ENCODE measurements at places on chromosomes 16 and 17. TPM values are rescaled to one million over a fixed set of nuclear protein-coding genes. Genes with fewer than 3 reads are reported as not detected.
A peak's percentile ranks its signal among the peaks of the same experiment; 100 is the strongest.

DNA sequence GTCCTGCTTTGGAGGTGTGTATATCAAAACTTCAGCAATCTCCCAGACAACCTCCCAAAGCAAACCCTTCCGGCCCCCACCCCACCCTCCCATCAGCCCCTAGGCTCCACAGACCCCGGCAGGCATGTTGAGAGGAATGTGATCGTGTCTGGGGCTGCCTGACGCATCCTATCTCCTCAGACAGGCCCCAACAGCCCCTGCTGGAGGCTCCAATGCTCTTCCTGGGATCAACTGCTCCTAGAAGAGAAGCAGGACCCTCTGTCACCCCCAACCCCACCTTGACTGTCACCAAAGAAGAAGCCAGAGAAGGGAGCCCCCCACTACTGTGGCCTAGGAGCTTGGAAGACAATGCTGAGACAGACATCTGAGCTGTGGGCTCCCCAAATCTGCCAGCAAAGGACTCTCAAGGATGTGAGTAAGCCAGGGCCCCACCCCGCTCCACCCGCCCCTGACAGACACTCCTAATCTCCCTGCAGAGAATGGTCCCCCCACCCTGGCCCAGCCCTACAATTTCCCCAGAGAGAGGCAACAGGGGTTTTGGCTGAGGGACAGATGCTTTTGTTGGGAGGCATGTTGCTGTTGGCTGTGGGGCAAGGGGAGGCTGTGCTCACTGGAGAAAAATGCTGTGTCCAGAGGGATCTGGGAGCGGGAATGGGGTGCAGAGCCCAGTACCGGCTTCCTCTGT, 1.6 kb upstream of the KRT14 start:
- no peaks in the 10 kb centered on the region for H3K27me3 ChIP-seq
- H3K4me1 ChIP-seq = no peaks in the 10 kb centered on the region
- no peak overlapping the region for H3K4me3 ChIP-seq
- no peaks in the 10 kb centered on the region for H3K36me3 ChIP-seq

GRCh38 chr17:81416612-81417011, 21.4 kb downstream of the BAHCC1 start:
- H3K4me3 ChIP-seq = no peak overlapping the region
- peak; percentile 48 for DNase-seq
- H3K27ac ChIP-seq = no peak overlapping the region
- no peaks in the 10 kb centered on the region for H3K36me3 ChIP-seq

The KCNAB3 gene
- 1.3 TPM for total RNA-seq

The ARL5C gene
- not detected for total RNA-seq

The TBX21 gene
- not detected for total RNA-seq
